Daoy (cell line): ENCODE measurements at places on chromosomes 3 and 15. TPM values are rescaled to one million over a fixed set of nuclear protein-coding genes. Genes with fewer than 3 reads are reported as not detected.

The RAD51 gene
- total RNA-seq: 17.9 and 18.7 TPM in 2 replicates

The SLC24A5 gene
- total RNA-seq: not detected in 2 replicates

DNA sequence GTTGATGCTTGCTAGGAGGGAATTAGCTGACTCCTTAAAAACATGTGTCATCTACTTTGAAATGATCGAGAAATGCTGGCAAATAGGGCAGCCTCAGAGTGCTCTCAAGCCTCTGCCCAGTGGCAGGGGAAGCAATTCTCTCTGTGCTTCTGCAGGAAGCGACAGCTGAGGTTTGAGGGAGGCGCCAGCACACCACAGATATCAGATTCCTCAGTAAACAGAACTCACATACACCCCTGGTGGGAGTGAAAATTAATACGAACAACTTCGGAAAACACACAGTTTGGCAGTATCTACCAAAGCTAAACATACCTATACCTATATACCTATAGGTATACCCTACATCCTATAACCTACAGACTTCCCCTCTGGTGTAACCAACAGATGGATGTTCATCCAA is 61.3 kb downstream of the NSMCE3 start:
- DNase-seq: peak; percentile 67

The FES gene
- total RNA-seq: 0.36 and 0.46 TPM in 2 replicates

GRCh38 chr3:29099296-29099695 is 181.6 kb upstream of the RBMS3 start:
- DNase-seq: peak; percentile 27
